ENCODE measurements at places on chromosomes 1 and 21.
A peak's percentile ranks its signal among the peaks of the same experiment; 100 is the strongest.

DNA sequence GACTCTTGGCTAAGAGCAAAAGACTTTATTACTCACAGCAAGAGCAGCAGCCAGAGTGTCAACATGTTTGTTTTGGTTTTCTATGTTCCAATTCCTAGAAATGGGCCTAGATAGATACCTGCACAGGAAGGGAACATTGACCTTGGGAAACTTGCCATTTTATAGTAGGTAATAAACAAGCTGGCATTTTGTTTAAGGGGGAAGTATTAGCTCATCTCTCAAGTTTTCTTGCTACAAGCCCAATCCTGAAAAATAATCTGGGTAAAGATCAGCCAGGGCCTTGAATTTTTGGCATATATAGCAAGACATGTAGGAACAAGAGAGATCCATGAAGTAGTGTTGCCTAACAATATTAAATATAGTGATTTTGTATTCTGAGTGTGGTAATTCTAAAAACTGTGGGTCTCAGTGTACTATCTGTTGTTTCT lies 51.4 kb upstream of the RGL1 start:
- no peak for DNase-seq

GRCh38 chr1:1470626-1471388 lies 758 bp upstream of the ATAD3B start:
- no peak for DNase-seq

- DNase-seq, result no peak
These were observed 680.5 kb upstream of the ADAMTS5 start for GRCh38 chr21:27647401-27647800.

GRCh38 chr1:25675729-25676476 lies 59.3 kb downstream of the MAN1C1 start:
- no peak for DNase-seq

GRCh38 chr21:31558189-31558961 lies 101.1 kb upstream of the SOD1 start:
- DNase-seq, result peak; percentile 88

- no peak for DNase-seq
These were observed 167.1 kb downstream of the ATP6V1G3 start for GRCh38 chr1:198373376-198373775.

DNA sequence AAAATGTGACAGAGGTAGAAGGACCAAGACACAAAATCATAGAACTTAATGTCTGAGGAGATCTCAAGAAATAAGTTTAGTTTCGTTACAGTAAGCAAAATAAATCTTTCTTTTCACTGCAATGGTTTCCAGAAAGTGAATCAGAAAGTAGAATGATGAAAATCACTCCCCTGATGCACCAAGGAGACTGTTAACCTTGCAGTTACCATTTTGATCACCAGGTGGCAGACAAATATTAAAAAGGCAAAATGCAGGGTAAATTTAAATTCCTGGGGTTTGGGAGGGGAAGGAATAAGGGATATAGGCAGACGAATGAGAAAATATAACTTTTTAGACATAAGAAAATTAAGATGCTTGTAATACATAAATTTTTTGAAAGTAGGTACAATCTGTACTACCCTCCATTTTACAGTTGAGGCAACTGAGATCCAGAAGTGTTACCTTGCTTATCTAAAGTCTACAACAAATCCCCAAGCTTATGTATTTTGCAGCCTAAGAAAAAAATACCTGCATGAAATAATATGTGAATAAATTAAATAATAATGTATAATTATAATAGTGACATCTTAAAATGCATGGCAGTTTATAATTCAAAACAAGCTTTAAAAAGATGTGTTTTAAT lies 253.2 kb downstream of the CRB1 start:
- DNase-seq, result peak; percentile 23

- no peak for DNase-seq
These were observed 112.3 kb downstream of the DDX20 start for GRCh38 chr1:111867868-111868440.

DNA sequence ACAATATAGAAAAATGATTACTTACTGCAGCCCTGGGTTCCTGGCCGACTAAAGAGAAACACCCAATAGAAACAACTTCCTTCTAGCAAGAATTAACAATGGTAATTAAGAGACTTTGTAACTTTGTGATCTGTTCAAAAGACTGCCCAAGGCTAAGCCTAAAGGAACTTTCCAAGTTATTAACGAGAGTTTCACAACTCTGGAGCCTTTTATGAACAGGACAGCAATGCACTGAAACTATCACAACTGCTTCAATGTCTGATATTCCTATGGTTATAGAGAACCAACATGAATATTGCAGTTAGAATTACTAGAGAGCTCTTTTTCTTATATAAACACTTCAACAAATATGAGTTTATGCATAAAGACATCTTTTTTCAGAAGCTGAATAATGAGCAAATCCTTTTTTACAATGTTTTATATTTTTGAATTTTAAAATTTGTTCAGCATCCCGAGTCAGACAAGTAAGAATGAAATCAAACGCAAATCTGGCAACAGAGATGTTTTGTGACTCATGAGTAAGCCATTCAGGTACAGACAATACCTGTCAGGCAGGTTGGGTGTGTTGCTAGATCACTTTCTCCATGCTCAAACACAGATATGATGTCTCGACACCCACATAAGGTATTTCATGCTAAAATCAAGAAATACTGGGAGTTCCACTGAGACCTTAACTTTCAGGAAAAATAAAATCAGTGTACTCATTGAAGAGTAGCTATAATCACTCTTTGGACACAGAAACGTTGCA lies 22.2 kb upstream of the KCNJ15 start:
- no peak for DNase-seq

DNA sequence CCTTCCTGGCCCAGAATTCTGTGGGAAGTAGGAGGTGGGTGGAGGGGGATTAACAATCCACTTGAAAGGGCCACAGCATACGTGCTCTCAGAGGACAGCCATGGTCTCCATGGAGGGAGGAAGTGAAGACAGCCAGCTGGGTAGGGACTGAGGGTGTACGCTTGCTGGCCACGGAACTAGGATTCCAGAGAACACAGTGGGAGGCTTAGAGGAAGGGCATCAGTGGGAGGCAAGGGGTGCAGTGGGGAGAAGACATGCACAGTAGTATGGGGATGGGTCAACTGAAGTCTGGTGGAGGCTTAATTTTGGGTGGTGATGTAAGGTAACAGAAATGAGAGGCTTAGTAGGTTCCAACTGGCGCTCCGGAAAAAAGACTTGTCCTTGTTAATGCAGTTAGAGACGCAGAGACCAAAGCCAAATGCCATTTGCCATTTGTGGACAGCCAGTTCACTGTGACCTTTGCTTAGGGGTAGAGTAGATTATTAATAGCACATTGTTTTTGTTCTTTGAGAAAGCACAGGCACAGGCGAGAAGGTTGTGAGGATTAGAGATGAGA lies 103.0 kb downstream of the ZSCAN20 start:
- DNase-seq, result no peak

DNA sequence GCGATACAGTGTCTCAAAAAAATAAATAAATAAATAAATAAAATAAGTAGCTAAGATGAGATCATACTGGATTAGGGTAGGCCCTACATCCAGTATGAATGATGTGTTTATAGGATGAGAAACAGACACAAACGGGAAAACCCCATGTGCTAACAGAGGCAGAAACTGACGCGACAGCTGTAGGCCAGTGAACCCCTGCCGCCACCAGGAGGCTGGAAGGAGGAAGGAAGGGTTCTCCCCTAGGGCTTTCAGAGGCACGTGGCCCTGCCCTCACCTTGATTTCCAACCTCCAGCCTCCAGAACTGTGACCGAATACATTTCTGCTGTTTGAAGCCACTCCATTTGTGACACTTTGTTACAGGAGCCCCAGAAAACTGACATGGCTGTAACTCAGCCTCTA lies 38.5 kb downstream of the CHD5 start:
- DNase-seq, result no peak

GRCh38 chr1:109719337-109719837 lies 7.3 kb downstream of the GSTM5 start:
- no peak for DNase-seq

DNA sequence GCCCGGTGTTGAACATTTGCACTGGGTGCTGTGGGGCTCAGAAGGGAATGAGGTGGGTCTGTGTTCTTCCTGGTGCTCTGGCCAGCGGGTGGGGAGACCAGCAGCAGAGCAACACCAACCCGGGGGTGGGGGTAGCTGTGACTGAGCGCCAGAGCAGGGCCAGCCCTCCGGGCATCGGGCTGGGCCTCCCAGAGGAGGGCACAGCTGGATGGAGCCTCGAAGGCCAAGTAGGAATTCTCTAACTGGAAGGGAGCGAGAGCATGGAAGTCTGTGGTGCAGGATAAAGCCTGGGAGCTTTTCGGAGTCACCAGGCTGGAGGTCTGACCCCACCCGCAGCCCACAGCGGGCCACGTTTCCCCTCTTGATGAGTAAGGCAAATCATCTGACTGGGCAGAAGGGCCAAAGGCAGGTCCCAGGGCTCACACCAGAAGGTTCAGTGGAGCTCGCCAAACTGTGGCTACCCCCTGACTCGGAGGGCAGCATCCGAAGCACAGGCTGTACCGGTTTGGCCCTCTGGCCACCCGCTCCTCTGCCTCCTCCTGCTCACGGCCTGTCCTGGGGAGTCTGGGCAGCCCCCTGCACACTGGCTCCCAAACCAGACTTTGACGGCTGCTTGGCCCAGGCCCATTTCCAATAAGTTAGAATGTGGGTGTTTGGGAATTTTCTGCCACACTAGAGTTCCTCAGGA lies 18.8 kb downstream of the SLC1A7 start:
- DNase-seq, result no peak

DNA sequence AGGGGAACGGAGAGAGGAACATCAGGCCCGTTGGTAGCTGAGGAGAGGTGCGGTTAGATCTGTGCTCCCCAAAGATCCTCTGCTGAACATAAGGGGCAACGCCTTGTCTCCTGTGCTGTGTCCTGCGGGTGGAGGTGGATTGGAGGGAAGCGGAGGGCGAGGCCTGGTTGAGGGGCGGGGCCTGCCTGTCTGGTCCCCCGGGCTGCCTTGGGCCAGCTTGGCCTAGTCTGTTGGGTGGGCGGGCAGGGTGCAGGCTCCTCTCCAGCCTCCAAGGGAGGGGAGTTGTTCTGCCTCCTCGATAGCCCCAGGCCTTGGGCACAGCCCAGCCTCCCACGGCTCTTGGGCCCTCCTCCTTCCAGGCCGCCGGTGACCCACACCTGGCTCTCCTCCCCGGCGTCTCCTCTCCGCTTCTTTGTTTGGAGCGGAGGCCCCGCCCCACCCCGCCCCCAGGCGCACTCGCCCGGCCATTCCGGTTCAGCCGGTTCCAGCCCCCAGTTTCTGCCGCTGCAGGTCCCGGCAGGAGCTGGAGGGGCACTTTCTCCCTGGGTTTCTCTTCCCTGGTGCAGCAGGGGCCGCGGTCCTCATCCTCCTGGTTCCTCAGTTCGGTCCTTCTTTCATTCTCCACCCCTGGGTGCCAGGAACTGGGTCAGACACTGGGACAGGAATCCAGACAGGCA lies 19.4 kb downstream of the PTPRF start:
- DNase-seq, result no peak

GRCh38 chr1:84135341-84135740 lies 8.7 kb upstream of the PRKACB start:
- DNase-seq, result no peak

- DNase-seq, result peak; percentile 45
These were observed 27.5 kb downstream of the OVGP1 start for GRCh38 chr1:111399792-111400610.

- DNase-seq, result no peak
These were observed 16.5 kb downstream of the MYBPH start for GRCh38 chr1:203158960-203159665.

DNA sequence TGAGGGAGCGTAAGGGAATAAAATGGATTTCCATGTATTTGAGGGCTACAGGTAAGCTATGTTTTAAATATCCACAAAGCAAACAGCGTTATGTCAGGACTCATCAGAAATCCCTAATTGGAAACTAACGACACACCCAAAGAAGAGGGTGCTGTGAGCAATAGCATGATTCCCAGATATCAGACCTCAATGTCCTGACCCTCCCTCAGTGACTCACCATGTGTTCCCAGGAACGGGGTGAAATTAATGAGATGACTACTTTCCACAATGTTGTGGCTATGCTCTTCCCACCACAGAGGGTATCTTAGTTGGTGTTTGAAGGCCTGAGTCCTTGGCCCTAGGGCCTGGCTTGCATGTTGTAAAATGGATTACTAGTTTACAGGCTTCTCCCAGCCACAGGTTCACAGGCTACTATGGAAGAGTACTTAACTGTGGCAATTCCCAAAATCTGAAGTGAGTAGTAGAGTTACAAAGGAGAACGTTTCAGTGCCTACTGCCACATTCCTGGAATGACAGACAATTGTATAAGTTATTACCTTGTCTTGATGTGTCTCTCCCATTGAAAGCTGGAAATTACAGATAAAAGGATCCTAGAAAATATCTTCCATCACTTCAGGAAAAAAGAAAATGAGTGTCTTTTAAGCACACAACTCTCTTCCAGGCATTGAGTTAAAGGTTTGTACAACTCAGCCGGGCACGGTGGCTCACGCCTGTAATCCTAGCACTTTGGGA lies 1.7 kb upstream of the KRTAP11-1 start:
- peak; percentile 3 for DNase-seq

- DNase-seq, result no peak
These were observed 6.6 kb downstream of the FMO1 start for GRCh38 chr1:171254859-171255258.

GRCh38 chr1:235206533-235207208 lies 45.6 kb upstream of the RBM34 start:
- DNase-seq, result no peak

DNA sequence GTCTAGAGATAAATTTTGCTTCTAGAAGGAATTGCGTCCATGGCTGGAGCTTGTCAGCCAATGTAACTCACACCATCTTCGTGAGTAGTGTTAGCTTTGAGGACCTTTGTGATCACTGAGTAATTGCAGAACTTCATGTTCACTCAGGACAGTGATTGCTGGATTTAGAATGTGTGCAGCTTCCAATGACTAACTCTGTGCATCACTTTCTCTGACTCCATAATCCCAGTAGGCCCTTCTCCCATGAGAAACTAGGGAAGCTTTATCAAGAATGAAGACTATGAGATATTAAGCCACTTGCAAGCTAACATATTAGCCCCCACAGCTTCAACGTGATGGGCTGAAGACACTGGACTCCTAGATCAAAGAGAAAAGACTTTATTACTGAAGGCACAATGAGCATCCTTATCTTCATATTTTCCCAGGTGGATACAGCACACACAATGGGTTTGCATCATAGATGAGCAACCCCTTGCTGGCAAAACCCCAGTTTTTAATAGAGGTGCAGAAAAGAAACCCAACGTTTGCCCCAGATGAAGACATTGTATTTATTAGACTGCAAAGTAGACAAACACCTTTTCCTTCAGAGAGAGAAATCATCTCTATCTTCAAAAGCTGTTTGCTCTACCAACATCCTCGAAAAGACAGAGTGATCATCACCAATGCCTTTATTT lies 561.0 kb downstream of the LTN1 start:
- no peak for DNase-seq

- no peak for DNase-seq
These were observed 11.3 kb downstream of the FAM20B start for GRCh38 chr1:179036844-179037465.

- no peak for DNase-seq
These were observed 164.6 kb downstream of the NCAM2 start for GRCh38 chr21:21162786-21163185.

DNA sequence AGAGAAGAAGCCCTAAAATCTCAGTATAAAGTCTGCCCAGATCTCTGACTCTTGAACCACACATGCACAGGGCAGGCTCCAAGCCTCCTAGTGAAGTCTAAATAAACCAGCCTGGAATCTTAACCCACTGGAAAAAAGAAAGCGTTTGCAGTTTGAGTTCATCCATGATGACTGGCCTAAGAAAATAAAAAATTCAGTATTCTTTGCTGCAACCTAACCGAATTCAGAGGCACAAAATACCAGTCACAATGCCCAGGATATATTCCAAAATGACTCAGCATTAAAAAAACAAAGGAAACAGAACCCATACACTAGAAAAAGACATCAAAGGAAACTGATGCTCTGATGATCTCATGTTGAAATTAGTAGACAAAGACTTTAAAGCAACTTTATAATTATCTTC lies 269.2 kb downstream of the SDCCAG8 start:
- DNase-seq, result no peak

All from retina (tissue), 1 donor.